ENCODE measurements at places on chromosomes 7 and 10. TPM values are rescaled to one million over a fixed set of nuclear protein-coding genes. Genes with fewer than 3 reads are reported as not detected.
A peak's percentile ranks its signal among the peaks of the same experiment; 100 is the strongest.

Gene STK31
- not detected for total RNA-seq

DNA sequence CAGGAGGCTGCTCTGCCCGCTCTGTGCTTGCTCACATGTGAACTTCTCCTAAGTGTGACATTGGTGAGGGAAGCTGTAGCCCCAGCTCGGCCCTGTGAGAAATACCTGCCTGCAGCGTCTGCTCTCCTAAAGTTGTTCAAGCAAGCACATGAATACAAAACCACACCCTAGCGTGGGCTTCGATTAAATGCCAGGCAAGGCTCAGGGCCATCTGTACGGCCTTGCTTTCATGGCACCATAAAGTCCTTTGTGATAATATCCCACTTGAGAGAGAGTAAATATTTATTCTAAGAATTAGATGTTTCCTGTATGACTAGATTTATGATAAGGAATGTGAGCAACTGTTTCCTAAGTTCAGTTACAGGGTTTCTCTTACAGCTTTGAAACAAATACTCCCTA, 262.8 kb upstream of the KLF14 start:
- DNase-seq, result peak; percentile 52

DNA sequence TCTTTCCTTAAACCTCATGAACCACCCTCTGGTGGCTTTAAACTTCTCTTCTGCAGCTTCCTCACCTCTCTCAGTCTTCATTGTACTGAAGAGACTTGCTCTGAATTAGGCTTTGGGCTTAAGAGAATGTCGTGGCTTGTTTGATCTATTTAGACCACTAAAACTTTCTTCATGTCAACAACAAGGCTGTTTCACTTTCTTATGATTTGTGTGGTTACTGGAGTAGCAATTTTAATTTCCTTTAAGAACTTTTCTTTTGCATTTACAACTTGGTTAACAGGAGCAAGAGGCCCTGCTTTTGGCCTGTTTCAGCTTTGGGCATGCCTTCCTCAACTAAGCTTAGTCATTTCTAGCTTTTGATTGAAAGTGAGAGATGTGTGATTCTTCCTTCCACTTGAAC, 38.1 kb upstream of the CDHR3 start:
- DNase-seq, result no peak

Gene GPR141
- 0.91 TPM for total RNA-seq

- DNase-seq, result no peak
Observed at GRCh38 chr7:91570560-91570959, 306.3 kb downstream of the FZD1 start.
